Stimulated activated CD8-positive, alpha-beta memory T cell treated with anti-CD3 and anti-CD28 coated beads, Interleukin-15, amount 100 ng/mL, for 24 hours (primary cell): ENCODE measurements at places on chromosomes 2 and 18.

GRCh38 chr2:17879137-17879912 is 858 bp downstream of the KCNS3 start:
- no peak for DNase-seq

DNA sequence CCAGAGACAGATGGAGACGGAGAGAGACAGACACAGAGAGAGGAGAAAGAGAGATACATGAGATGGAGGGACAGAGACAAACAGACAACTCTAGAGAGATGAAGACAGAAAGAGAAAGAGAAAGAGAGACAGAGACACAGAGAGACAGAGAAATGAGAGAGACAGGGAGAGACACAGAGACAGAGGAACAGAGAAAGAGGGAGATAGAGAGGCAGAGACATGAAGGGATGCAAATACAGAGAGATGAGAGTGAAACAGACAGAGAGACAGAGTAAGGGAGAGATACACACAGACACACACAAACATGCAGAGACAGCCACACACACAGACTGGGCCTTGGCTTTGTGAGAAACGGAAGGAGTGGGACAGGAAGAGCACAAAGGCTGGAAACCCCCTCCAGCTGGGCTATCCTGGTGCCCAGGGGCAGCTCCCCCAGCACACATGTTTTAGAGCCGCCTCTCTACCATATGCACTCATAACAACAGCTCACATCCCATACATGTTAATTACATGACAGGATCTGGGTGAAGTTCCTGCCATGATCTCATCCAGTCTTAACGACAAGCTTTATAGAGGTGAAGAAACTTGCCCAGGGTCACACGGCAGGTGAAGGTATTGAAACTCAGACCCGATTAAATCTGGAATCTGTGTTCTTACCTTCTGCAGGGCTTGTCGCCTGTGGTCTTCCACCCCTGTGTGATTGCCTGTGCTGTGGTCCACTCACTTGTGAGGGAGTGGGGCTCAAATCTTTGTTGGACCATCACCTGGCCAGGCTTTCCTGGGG is 32.4 kb downstream of the IL18R1 start:
- no peak for DNase-seq

GRCh38 chr2:127080938-127081755 is 25.8 kb downstream of the BIN1 start:
- no peak for DNase-seq

- DNase-seq, result no peak
These were observed 4.5 kb downstream of the RHOB start for GRCh38 chr2:20451341-20451740.

GRCh38 chr2:237539681-237540080 is 26.7 kb upstream of the PRLH start:
- no peak for DNase-seq

DNA sequence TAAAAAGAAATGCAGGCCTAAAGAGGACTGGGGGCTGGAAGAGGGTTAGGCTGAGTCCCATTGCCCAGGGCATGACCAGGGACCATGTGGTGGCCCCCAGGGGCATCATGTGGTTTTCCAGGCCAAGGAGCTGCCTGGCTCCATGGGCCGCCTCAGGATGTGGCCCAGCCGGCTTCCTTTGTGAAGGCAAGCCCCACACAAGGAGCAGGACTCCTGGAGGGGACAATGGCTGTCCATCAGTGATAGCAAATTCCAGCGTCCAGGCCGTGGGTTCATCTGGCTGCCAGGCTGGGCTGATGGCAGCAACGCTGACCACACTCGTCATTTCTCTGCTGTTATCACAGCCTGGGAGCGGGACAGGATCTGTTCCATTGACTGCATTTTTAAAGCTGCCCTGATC is 82.5 kb downstream of the GBX2 start:
- no peak for DNase-seq

DNA sequence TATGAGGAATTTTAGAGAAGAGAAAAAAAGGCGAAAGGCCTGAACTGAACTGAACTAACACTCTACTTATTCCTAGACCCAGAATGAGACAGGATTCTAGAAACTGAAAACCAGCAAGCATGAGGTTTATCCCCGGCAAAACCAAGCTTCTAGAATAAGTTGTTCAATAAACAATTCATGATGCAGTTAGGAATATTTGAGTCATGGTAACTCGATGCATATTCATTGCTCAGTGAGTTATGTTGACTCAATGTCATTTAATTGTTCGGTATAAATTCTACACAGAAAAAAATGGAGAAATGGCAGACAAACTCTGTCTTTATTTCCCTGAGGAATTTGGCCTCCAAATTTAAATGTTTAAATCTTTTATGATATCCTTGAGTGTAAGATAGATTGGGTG is 321.5 kb downstream of the SATB2 start:
- no peak for DNase-seq

DNA sequence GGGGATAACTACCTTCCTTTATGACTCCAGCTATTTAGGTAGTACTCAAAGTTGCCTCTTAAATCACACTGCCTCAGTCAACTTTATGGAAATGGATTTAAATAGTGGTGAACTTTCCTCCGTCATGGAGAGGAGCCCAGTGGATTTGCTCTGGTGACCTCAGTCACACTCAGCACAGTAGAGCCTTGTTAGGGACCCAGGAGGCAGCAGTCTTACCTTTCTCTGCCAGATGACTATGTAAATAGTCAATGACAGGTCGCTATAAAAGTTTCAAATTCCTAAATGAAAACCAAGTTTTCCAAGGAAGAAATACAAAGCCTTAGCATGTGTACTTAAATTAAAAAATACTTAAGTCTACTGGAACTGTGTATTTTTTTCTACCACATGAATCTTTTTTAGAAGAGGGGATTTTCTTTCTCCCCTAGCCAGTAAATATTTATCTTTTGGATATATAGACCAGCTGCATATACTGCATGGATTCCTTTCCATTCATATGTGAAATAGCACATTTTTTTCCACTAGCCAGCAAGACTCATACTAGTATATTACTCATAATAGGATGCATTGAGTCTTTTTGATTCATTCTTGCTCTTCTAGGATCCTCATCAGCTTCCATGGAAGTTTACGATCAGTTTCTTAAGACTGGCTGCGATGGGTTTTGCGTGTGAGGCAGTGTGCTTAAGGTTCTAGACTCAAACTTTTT is 147.1 kb downstream of the FMNL2 start:
- no peak for DNase-seq

DNA sequence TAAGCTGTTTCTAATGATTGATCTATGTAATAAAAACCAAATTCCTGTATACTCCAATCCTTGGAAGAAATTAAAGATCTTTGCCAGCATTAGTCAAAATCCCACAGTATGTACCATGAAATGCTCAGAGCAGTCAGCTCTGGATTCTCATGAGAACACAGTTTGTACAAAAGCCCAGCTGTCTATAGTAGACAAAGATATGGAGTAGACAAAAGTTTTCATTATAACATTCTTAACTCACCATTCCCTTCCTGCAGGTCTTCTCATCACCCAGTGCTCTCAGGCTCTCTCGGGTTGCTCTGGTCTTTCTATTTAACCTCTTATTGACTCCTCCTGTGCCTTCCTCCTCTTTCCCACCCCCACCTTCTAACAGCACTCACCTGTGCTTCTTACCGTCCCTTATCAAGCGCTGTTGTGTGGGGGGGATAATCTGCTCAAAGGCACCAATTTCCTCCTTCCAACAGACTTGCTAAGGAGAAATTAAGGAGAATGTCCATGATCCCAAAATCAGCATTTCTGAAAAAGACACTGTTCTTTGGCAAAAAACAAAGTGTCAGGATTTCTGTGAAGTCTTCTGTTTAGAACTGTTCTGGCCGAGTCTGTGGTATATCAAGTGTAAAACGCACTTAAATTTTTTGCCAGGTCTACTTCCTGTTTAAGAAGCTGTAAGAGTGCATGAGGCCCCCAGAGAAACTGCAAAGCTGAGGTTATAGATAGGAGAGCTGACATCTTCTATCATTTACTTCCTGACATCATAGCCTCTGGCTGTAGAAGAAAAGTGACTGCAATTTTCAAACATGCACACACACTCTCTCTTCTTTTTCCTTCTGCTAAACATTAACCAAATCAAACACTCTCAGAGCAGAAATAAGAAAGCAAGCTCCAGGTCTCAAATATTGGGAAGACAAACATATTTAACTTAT is 144.1 kb downstream of the EVA1A start:
- no peak for DNase-seq

GRCh38 chr18:74905247-74905646 is 303.7 kb downstream of the PTGR3 start:
- DNase-seq, result no peak

DNA sequence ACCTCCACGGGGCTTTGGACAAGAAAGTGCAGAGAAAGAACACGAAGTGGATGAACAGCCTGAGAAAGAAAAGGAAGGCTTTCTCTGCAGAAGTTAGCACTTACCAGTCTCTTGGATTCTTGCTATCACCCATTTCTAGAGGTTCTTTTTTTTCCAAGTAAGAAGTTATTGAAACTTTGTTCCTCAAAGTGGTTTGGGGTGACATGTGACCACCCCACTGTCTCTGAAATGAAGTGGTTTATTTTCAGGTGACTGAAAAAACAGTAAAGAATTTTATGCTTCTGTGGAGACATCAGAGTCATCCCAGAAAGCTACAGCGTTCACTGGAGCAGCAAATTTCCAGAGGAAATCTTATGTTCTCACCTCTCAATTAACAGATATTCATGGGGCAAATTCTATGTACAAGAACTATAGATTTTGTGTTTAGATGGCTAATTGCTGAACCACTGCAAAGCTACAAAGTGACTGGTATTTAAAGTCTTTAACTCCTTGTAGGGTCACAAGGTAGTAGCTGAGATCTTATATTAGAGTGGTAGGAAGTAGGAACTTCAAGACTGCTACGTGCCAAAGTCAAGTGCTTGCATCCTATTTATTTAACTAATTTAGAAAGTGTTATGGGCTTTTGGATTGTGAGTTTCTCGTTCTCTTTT is 267.5 kb downstream of the TGIF1 start:
- DNase-seq, result no peak

DNA sequence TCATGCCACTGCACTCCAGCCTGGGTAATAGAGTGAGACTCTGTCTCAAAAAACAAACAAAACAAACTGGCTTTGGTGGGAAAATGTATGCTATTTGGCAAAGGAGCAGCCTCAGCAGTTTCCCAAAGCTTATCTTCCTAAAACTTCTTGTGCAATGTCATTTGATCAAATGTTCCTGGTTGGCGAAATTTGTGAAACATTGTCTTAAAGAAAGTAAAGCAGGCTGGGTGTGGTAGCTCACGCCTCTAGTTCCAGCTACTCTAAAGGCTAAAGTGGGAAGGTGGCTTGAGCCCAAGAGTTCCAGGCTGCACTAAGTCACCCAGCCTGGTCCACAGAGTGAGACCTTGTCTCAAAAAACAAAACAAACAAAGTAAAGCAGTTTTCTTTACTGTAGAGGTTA is 17.3 kb upstream of the TAF4B start:
- no peak for DNase-seq

- DNase-seq, result no peak
These were observed 43.1 kb upstream of the HDAC4 start for GRCh38 chr2:239443666-239444567.

DNA sequence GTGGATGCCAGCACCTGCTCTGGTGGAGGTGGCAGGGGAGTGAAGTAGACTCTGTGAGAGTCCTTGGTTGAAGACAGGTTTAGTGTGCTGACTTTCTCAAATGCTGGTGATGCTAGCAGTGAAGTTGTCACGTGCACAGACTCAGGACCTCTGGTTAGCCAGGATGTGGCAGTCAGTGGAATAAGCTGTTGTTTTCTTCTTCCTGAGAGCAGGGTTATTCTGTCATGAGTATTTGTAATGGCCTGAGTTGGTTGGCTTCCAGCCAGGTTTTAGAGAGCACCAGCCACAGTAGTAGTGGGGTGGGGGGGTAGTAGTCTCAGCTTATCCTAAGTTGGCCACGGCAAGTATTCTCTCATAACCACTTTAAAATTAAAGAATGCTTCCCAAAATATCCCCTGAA is 238.5 kb upstream of the FBXO11 start:
- DNase-seq, result no peak

- DNase-seq, result peak; percentile 14
These were observed 550 bp downstream of the RAB1A start for GRCh38 chr2:65129286-65129825.

DNA sequence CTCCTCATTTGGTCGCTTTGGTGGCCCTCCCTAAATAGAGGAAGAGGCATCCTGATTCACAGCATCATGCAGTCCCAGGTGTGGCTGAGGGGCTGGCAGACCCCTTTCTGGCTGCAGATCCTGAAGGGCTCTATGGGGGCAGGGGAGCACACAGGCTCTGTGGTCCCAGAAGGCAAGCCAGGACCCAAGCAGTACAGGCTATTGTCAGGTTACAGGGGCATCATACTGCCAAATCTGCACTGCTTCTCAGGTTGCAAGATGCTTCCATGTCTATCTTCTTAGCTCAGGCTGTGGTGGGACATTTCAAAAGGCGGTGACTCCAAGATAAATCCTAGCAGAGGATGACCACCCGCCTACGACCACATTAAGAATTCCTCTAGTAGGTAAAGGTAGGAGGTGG is 54.3 kb downstream of the TTC32 start:
- DNase-seq, result no peak

GRCh38 chr2:178450524-178450773 is 526 bp downstream of the PRKRA start:
- no peak for DNase-seq

GRCh38 chr18:79931475-79931874 is 20.0 kb downstream of the SLC66A2 start:
- DNase-seq, result no peak

- DNase-seq, result no peak
These were observed 85.3 kb downstream of the CAPN13 start for GRCh38 chr2:30721668-30722647.

- no peak for DNase-seq
These were observed 1.4 kb downstream of the RPRD1A start for GRCh38 chr18:36066001-36066400.

DNA sequence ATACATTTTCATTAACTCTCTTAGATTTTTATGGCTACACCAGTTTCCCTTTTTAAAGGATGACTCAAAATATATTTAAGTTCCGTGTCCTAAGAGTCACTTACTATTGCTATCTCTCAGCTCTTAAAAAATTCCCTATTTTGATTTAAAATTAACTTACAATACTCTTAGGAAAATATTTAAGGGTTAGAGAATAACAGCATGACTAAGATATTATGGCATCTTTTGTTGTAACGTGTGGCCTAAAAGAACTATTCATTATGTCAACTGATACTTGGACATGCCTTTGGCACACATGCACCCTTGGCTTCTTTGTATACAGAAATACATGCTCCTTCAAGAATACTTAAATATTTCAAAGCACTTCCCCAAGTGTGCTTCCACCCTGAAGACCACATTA is 42.3 kb downstream of the SCN3A start:
- DNase-seq, result no peak

DNA sequence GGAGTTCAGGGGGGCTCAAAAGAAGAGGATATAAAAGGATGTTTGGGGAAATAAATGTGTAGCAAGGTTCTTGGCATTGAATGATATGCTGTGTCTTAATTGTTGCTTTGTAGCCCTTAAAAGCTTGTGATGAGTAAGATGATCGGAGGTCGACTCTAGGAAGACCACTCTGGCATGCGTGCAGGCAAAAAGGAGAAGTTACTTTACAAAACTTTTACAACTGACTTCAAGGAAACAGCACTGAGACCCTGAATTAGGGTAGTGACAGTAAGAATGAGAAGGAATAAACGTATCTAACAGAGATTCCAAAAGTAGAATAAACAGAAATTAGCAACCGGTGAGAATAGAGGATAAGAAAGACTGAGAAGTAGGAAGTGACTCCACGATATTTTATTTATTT is 228.7 kb upstream of the TANK start:
- DNase-seq, result no peak

- no peak for DNase-seq
These were observed 88.7 kb downstream of the TFCP2L1 start for GRCh38 chr2:121196132-121196848.

GRCh38 chr2:182740701-182741100 is 24.6 kb downstream of the DNAJC10 start:
- no peak for DNase-seq

GRCh38 chr2:20919297-20919800 is 96.4 kb upstream of the LDAH start:
- no peak for DNase-seq
